Fibroblast of lung (primary cell): ENCODE measurements at places on chromosomes 16 and 17. TPM values are rescaled to one million over a fixed set of nuclear protein-coding genes. Genes with fewer than 3 reads are reported as not detected.

DNA sequence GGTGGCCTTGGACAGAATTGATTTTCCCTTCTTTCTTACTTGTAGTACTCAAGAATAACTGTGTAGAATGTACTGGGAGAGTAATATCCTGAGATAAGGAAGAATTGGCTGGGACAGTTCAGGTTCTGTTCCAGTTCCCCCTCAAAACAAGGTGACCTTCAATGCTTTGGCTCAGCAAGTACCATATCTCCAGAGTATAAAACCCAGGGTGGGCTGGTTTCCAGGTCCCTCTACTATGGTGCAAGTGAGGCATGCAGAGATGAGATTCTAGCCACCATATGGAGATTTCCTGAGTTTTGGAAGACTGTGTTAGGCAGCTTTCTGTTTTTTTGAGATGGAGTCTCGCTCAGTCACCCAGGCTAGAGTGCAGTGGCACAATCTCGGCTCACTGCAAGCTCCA lies 18.1 kb upstream of the DLX3 start:
- no peak for DNase-seq

DNA sequence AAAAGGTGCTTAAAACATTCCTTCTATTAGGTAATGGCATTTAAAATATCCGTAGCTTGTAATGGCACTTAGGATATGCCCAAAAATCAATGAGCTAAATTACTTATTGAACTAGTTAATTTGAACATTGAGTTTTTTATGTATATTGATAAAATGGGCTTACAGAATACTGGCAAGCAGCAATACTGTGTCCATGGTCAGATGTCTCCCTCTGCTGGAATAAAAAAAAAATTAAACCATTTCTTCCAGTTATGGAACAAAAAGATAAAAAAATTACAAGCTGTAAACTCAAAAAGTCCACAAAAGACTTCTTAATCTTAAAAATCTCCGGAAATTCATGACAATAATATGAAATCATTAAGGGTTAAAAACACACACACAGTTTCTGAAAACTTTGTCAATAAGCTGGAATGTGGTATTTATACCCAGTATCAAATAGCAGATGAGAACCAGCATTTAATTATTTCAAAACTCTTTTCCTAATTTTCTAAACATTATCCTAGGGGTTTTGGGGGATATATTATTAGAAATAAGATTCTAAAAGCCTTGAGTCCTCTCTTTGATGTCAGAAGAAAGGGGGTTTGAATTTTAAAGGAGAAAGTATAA lies 21.5 kb upstream of the PSMD7 start:
- DNase-seq, result peak; percentile 11

- DNase-seq, result no peak
Observed at GRCh38 chr16:79451196-79451816, 149.2 kb downstream of the MAF start.

GRCh38 chr16:22971346-22971924 lies 157.5 kb downstream of the HS3ST2 start:
- no peak for DNase-seq

- no peak for DNase-seq
Observed at GRCh38 chr16:65697521-65697920, 575.7 kb upstream of the CDH11 start.

GRCh38 chr17:73255671-73256181 lies 6.0 kb downstream of the CPSF4L start:
- DNase-seq, result peak; percentile 27

- DNase-seq, result no peak
Observed at GRCh38 chr17:74740641-74741387, 3.8 kb downstream of the RAB37 start.

- DNase-seq, result no peak
Observed at GRCh38 chr17:49610883-49611584, 35.4 kb downstream of the NXPH3 start.

- DNase-seq, result no peak
Observed at GRCh38 chr17:36510636-36511035, 24.0 kb downstream of the MYO19 start.

DNA sequence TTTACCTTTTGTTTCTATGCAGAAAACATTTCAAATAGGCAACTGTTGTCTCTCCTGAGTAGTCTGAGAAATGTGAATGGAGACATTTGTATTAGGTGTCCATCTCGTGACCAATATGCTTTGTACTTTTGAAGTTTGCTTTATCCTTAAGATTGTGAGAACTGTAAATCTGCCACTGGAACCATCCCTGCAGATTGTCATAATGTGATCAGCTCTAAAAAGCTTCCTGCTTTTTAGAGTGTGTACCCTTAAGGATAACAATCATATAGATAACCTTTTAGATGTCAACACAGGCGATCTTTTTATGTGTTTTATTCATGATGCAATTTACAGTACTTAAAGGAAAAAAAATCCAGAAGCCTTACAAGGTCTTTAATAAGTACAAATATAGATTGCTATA lies 63.5 kb downstream of the PRKCA start:
- no peak for DNase-seq

- no peak for DNase-seq
Observed at GRCh38 chr17:66630379-66630778, 204.5 kb upstream of the CACNG5 start.

DNA sequence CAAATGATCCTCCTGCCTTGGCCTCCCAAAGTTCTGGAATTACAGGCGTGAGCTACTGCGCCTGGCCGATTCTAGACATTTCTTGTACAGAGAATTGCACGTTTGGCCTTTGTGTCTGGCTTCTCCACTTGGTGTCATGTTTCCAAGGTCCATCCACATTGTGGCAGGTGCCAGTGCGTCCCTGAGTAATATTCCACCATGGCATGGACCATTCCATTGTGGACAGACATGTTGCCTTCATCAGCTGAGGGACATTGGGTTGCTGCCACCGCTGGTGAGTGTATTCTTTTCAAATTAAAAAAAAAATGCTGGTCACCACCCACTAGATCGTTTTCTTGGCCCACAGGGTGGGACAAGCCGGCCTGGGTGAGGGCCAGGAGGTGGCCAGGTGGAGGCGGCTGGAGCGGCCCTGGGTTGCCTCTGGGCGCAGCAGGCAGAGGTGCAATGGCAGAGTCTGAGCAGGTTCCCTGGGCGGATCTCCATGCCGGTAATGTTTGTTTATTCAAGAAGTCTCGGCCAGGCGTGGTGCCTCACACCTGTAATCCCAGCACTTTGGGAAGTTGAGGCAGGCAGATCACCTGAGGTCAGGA lies 274.1 kb downstream of the SEC14L1 start:
- no peak for DNase-seq

DNA sequence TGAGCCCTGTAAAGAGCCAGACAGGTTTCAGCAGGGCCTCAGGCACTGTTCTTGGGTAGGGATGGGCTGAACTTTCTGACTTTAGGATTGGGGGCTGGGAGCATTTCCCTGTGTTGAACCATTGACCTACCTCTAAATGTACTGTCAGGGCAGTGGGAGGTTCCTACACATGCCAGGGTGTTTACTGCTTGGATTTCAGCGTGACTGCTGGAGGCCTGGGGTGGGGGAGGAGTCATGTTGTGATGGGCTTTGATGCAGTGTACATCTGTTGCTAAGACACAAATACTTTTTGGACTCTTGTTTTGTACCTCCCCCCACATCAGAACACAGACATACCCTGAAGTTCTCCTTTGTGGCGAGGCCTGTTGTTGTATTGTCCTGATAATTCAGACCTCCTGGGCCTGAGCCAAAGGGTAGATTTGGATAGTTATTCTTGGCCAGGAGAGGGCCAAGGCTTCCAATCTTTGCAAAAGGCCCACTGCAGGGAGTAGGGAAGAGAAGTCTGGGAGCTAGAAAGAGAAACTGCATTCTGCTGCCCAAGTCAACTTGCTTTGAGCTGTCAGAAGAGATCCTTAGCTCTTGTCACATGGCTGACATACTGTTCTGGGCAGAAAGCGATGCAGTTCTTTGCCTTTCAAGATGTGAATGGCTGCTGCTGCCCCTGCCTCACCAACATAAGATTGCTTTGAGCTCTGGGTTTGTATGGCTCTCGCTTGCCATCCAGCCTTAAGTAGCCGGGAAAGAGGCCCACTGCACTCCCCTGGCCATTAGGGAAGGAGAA lies 3.7 kb downstream of the NFE2L1 start:
- DNase-seq, result peak; percentile 86

GRCh38 chr17:50922721-50923405 lies 56.7 kb upstream of the TOB1 start:
- DNase-seq, result no peak

DNA sequence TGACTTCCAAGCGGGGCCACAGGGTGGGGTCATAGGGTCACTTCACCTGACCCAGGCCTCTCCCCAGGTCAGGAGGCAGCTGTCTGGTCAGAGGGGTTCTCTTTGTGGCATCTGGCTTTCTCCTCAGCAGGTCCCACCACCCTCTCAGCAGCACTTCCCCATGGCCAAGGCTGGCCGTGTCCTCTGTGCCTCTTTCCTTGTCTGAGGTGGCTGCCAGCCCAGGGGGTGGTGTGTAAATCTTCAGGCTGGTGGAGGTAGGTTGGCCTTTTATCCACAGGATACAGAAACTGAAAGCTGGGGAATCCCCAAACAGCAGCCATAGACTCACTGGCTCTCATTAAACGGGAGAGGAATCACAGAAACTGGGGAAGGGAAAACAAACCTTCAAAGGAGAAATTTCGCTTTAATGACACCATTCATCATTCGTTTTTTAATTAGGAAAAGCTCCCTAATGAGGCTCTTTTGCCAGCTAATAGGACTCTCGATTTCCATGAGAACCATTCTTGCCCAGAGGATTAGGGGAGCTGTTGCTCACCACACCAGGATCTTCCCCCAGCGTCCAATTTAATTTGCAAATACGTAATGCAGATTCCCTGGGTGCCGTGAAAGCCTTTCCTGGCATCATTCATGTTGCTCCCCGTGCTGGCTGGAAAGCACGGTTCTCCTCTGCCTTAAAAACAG lies 18.0 kb downstream of the C17orf75 start:
- no peak for DNase-seq

GRCh38 chr16:35134471-35134870 lies 1675.1 kb downstream of the TP53TG3F start:
- no peak for DNase-seq

DNA sequence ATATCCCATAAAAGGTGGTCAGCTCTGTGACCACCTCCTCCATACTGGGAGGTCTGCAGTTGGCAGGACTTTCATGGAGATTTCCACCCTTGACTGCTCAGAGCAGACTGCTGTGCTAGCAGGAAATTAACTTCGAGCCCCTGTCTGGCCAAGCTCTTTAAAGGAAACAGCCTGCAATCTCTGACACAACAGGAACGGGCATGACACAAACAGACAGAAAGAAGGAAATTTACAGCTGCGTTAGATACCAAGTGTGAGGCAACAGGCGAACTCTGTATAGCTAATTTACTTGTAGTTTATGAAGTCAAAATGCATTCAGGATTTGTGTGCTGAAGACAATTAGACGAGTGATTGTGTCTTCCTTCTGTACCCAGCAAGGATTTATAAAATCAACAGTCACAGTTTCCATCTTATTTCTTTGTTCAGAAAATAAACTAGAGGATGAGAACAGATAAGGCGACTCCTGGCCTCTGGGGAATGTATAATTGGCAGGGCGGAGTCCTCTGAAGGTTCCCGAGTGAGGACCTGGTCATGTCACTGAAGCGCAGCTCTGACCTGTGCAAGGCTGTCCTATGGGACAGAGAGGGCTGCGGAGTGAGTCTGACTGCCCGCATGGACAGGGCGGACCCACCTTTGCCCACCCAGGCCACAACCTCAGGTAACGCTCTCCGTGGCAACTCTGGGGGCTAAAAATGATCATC lies 16.1 kb downstream of the WIPI1 start:
- no peak for DNase-seq

Gene NTN3
- polyA plus RNA-seq, result 0.08 TPM in 2 replicates

Gene LITAFD
- polyA plus RNA-seq, result not detected in 2 replicates

Gene C17orf113
- 0.02 and 0.07 TPM in 2 replicates for polyA plus RNA-seq

Gene KRTAP1-1
- polyA plus RNA-seq, result 0.25 and 0.64 TPM in 2 replicates

Gene CRYM
- 0.06 and 0.30 TPM in 2 replicates for polyA plus RNA-seq

Gene PPY
- polyA plus RNA-seq, result not detected in 2 replicates
